ENCODE measurements at places on chromosomes 7 and 10.

- no peak for DNase-seq
These were observed 190.1 kb upstream of the SLC26A5 start for GRCh38 chr7:103636153-103636552.

GRCh38 chr10:72244573-72245038, 28.5 kb upstream of the ASCC1 start:
- DNase-seq: no peak

DNA sequence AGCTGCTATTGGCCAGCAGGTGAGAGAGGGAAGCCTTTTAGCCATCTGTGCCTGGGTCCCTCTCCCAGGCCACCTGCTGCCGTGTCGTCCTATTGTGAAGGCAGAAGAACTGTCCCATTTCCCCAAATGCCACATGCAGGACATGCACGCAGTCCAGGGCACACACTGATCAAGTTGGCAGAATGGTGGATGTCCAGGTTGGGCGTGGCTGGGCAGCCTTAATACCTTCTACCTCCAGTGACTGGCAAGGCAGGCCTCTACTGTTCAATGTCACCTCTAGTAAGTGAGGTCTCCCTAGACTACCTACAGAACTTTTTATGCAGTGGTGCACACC, 37.6 kb downstream of the ALOX5 start:
- no peak for DNase-seq

DNA sequence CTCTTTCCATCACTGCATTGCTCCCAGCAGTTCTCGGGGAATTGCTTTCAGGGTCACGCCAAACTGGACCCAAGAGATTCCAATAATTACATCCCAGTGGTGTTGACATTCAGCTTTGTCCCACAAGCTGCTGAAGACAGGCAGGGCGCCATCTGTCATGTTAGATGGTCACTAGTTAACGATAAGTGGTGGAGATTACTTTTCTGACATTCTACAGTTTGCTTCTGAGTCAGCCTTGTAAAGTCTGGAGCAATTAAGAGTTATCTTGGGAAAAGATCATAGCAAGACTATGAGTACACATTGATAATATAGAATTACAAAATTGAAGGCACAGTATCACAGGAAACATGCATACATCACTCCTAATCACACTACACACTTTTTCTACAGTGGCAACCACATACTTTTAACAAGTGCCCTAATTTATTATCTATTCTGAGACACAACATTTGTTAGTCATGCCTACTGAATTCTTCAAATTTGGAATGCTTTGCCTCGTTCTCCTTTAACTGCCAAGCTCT, 41.9 kb downstream of the SEMA3C start:
- no peak for DNase-seq

DNA sequence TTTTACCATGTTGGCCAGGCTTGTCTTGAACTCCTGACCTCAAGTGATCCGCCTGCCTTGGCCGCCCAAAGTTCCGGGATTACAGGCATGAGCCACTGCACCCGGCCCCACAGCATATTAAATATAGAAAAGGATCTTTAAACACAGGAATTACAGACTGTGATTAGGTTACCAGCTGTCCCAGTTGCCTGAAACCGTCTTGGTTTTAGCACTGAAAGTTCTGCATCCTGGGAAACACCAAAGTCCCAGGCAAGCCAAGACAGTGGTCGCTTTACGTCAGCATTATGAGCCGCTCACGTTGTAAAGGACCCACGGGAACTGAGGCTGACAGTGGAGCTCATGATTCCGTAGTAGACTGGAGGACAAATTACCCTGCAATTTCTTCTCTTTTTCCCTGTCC, 69.0 kb upstream of the FAM180A start:
- no peak for DNase-seq

DNA sequence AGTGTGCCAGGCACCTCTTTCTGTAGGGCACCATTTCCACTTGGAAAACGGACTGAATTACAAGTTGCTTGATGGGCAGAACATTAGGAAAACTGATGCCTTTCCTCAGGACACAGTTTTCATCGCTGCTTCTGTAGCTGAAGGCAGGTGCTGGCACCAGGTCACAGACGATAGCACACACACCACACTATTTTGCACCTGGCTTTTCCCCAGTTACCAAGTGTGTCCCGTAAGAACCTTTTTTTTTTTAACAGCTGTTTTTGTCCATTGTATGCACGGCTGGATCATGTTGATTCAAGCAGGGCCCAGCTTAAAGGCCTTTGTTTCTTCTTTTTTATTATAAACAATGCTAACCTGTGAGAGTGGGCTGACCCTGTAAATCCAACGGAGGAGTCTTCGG, 1.3 kb upstream of the GET4 start:
- DNase-seq: peak; percentile 90

DNA sequence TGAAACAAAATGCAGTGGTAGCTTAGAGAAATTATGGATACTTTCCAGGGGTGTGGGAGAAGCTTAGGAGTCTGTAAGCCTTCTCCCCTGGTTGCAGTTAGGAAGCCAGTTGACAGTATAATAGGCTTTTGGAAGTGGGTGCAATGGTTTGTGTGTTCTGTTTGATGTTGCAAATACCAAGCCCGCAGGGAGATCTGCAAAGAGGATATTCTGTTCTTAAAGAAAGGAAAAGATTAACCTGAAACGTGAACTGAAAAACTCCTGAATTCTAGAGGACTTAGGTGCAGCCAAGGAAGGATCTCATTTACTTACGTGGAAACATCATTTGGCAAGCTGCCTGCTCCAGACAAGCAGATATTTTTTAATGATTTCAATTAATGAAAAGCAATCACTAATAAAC, 496.6 kb downstream of the AUTS2 start:
- DNase-seq: no peak

GRCh38 chr7:91784469-91784868, 96.0 kb downstream of the MTERF1 start:
- peak; percentile 46 for DNase-seq

DNA sequence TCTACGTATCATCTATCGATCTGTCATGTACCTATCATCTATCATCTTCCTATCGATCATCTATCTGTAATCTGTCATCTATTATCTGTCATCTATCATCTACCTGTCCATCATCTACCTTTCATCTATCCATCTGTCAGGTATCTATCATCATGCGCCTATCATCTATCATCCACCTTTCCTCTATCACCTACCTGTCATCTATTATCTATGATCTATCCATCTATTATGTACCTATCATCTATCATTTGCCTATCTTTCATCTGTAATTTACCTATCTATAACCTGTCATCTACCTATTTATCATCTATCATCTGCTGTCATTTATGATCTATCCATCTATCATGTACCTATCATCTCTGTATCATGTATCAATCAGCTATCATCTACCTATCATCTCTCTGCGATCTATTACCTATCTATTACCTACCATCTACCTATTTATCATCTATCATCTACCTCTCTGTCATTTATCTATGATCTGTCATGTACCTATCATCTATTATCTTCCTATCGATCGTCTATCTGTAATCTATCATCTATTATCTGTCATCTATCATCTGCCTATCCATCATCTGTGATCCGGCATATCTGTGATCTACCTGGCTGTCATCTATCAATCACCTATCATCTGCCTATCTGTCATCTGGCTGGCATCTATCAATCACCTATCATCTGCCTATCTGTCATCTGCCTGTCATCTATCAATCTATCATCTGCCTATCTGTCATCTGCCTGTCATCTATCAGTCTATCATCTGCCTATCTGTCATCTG, 1.6 kb upstream of the VIPR2 start:
- no peak for DNase-seq

DNA sequence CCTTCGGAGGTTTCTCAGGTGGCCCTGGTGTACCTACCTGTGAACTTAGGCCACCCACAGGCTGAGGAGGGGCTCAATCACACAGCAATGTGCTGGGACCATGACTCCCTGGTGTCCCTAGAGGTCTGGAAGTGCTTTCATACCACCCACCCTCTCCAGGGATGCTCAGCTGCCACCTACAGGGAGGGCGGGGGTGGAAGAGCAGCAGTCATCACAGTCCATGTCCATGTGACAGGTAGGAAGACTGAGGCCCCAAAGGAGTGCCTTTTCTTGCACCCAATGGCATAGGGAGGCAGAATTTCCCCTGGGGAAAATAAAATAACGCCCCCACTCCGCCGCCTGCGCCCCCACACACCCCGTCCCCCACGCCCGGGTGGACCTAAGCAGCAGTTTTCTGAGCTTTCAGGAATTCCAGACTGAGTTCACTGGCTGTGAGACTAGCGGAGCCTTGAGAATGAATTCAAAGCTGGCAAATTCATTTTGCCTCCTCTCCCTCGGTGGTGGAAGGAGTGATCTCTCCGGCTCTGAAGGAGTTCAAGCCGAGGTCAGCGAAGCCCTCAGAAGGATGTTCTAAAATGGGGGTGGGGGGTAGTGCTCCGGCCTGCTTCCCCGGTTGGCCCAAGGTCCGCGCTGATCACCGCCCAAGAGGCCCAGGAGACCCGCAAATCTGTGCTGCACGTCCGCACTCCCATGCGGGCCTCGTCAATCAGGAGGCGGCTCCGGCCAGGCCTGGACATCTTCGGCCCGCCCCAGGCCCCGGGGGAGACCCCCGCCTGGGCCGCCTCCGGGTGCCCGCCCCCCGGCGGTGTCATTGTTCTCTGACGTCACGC, 2.1 kb upstream of the ZMIZ1 start:
- DNase-seq: no peak

DNA sequence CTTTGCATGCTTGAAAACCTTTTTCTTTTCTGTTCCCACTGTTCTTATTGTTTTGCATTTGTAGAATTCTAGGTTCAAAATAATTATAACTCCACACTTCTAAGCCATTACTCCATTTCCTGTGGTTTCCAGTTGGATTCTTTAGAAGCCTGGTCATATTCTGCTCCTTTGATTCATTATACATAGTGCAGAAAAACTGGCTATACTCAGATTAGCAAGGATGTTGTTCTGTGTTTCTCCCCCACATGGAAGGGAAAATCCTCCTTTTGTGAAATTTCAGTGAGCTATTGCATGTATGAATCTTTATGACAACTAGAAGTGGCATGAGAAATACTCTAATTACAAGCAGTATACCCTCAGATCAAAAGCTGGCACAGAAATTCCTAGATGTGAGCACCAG, 79.5 kb downstream of the SLC13A1 start:
- no peak for DNase-seq

DNA sequence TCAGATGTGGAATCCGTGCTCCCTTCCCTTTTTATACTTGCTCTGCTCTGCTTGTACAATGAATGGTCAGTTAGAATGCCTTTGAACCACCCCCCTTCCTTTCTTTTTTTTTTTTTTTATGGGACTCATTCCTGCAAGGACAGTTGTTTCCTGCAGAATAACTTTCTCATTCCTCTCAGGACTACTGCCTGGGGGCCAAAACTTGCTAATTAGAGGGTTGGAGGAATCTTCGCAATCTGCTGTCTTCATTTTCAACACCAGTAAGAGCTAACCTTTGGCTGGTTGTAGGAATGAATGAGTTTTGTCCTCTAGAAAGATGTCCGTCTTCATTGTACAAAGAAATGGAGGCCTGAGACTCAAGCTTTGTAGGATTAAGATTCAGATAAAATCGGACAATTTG, 868.1 kb downstream of the LRMDA start:
- DNase-seq: no peak

- no peak for DNase-seq
These were observed 419.1 kb downstream of the AUTS2 start for GRCh38 chr7:70017357-70017756.

GRCh38 chr10:108422286-108422685, 1257.8 kb upstream of the SORCS1 start:
- no peak for DNase-seq

DNA sequence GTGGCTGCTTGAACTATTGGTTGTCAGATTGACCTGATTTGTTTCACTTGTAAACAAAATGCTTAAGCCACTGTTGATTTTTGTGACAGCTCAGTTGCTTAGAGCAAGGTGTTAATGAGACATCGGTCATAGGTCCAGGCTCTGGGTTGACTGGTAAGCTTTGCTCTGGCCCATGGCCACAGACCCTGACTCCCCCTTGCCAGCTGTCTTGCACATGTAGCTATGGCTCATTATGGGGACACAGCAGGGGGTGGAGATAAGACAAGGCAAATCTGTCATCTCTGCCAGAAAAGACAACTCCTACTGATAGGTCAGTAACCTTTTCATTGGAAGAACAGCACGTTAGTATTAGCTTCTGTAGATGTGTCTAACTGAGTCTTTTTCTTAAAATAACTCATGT, 95.3 kb downstream of the KAT6B start:
- no peak for DNase-seq

DNA sequence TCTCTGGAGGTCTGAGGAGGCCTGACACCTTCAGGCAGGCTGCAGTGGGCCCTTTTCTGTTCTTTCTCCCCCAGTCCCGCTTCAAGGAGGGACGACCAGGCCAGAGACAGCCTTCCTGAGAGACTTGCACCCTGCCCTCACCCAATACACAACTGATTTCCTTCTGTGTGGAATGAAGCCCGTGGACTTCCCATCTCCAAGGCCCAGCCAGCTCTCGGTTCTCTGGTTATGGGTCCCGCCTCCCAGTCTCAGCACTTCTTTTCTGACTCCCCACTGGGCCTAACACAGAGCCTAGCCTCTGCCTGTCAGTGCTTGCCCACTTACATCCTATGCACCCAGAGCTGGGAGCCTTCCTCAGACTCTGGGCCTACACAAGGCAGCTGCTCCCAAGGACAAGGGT, 24.1 kb upstream of the ADCYAP1R1 start:
- no peak for DNase-seq

DNA sequence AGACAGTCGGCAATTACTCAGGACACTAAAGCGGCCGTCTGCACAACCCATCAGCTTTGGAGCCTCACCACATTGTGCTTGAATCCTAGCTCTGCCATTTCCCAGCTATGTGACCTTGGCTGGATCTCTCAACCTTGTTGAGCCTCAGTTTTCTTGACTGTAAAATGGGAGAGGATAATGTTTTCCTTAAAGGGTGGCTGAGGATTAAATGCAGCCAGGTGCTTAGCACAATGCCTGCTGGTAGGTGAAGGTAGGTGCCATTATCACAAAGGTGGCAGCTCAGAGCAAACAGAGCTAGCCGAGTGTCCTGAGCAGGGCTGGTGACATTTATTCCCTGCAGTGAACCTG, 508.5 kb upstream of the ZMIZ1 start:
- no peak for DNase-seq

DNA sequence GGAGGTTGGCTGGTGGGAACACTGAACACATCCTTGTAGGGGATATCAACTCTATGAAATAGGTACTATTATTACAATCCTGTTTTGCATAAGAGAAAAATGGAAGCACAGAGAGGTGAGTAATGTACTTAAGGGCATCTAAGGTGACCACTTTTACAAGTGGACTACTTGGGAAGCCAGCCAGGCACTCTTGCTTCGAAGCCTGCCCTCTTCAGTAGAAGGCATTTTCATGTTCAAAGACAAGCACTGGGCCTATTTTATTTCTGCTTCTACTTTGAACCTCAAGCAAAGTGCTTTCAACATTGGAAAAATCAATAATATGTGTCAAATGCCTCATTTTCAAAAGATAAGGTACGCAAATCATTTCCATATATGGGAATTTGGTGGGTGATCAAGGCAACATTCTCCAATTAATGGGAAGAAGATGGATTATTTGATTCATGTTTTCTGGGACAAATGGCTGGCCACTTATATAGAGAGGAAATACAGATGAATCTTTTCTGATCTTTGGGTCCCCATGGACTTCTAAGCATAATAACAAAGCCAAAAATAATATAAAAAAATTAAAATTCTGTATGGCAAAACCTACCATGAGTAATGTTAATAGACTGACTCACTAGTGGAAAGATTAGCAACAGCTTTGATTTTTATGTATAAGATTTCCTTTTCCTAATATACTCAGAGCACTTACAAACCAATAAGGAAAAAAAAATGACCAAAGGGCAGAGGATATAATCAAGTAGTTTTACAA, 270.2 kb downstream of the FRMD4A start:
- DNase-seq: no peak

All from NCI-H774 (cell line).